Hypothalamus (tissue), 51 donors: ENCODE measurements at places on chromosomes 7 and 10.

- no peak for DNase-seq
These were observed 9.3 kb downstream of the ATG9B start for GRCh38 chr7:151014950-151015349.

- no peak for DNase-seq
These were observed 268.3 kb downstream of the ARHGAP12 start for GRCh38 chr10:31660300-31660699.

- DNase-seq, result no peak
These were observed 158.0 kb upstream of the NPVF start for GRCh38 chr7:25386311-25386744.

DNA sequence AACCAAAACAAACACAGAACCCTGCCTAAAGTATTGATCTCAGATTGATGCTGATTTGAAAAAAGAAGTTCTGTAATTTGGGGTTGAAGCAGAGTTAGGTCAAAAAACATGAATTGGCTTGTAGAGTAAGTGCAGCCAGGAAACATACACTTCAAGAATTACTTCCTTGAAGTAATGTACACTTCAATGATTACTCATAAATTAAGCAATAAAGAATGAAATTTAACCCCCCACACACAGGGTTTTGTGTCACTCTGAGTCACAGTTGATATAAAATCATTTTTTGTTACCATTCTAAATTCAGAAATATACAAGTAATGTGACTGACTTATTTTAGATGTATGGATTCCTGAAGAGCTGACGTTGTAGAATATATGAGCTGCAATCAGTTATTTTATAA, 622.2 kb downstream of the POM121L12 start:
- DNase-seq, result no peak

- peak; percentile 28 for DNase-seq
These were observed 1.0 kb upstream of the CHN2 start for GRCh38 chr7:29193316-29194205.

GRCh38 chr10:11113156-11113555, 95.5 kb downstream of the CELF2 start:
- no peak for DNase-seq

DNA sequence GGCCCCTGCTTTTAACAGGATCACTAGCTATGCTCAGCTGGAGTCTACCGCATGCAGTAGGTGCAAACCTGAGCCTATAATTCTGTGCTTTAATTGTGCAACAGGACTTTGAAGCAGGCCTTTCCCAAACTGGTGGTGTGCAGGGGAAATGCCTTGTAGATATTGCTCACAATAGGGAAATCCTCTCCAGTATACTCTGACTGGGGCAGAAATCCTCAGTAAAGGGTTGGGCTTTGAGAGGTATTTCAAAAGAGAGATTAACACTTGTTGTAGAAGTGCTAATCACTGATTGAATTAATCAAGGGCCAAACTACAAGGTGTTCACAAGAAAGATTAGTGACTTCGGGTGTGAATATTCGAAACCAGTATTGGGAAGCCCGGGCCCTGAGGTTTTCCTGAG, 58.5 kb upstream of the EXOC6 start:
- no peak for DNase-seq

DNA sequence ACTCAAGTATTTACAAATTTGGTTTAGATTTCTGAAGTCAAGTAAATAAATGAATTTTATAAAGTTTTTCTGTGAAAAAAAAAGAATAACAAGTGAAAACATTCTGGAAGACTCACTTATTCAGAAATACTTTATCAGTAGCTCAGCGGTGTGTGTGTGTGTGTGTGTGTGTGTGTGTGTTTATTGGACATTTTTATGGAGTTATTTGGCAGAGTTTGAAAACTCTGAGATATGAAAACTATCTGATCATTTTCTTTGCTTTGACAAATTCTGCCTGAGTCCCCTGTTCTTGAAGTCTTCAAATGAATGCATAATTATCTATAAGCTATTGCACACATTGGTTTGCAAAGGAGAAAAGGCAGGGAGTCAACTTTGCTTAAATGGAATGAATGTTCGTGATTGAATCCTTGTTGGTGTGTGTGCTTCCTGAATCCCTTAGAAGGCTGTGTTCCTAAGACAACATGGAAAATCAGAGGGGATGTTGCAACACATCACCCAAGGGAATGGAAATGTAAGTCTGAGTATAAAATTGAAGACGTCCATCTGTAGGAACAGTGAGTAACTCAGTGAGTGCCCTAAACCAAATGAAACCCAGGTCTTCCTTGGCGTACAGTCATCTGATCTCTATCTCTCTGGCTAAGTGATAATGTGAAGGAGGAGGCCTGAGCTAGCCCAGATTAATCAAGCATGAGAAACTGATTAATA, 160.9 kb downstream of the REEP3 start:
- no peak for DNase-seq

GRCh38 chr10:103919648-103920025, 1.7 kb upstream of the STN1 start:
- no peak for DNase-seq

- no peak for DNase-seq
These were observed 83.1 kb upstream of the MINDY3 start for GRCh38 chr10:15943426-15943825.

DNA sequence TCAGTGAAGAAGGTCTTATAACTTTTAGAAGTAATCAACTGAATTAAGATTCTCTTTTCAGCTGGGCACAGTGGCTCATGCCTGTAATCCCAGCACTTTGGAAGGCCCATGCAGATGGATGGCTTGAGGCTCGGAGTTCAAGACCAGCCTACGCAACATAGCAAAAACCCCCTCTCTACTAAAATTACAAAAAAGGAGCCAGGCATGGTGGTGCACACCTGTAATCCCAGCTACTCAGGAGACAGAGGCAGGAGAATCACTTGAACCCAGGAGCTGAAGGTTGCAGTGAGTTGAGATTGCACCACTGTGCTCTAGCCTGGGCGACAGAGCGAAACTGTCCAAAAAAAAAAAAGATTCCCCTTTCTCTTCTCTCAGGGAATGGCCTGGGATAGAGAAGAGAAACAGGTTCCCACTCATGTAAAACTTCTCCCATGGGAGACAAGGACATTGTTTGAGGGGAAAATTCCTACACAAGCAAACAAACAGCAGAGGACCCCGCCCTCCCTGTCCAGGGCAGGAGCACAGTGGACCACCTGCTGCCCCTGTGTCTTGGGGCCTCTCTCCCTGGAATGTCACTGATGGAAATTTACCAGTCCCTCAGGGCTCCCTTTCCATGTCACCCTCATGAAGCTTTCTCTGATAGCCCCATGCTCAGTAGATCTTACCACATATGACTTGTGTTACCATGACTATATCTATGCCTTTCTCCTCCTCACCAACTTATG, 5.6 kb downstream of the IL2RA start:
- DNase-seq, result no peak

GRCh38 chr7:104700336-104700735, 313.7 kb upstream of the KMT2E start:
- DNase-seq, result no peak

DNA sequence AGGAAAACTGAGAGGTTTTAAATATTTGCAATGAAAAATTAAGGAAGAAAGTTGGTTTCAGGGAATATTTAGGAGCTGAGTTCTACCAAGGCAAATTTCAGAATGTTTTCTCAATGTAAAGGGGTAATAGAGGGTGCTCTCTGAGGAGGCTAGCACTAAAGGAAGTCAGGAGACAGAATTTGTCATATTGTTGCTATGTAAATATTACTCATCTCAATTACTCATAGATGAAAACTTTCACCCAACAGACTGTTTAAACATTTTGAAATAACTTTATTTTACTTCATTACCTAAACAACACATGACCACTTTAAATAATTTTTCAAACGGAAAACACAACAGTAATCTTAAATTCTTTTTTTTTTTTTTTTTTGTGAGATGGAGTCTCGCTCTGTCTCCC, 274.8 kb upstream of the NRG3 start:
- DNase-seq, result no peak
